Midbrain (tissue), 1 donor: ENCODE measurements at places on chromosomes 4 and X.

GRCh38 chrX:71282514-71283402 lies 677 bp upstream of the NONO start:
- peak; percentile 79 for DNase-seq

GRCh38 chrX:151790481-151791160 lies 56.1 kb downstream of the CNGA2 start:
- DNase-seq: no peak

- no peak for DNase-seq
Observed at GRCh38 chr4:168485156-168485910, 5.0 kb upstream of the DDX60L start.

GRCh38 chrX:76893930-76894329 lies 466.4 kb downstream of the MAGEE1 start:
- no peak for DNase-seq

DNA sequence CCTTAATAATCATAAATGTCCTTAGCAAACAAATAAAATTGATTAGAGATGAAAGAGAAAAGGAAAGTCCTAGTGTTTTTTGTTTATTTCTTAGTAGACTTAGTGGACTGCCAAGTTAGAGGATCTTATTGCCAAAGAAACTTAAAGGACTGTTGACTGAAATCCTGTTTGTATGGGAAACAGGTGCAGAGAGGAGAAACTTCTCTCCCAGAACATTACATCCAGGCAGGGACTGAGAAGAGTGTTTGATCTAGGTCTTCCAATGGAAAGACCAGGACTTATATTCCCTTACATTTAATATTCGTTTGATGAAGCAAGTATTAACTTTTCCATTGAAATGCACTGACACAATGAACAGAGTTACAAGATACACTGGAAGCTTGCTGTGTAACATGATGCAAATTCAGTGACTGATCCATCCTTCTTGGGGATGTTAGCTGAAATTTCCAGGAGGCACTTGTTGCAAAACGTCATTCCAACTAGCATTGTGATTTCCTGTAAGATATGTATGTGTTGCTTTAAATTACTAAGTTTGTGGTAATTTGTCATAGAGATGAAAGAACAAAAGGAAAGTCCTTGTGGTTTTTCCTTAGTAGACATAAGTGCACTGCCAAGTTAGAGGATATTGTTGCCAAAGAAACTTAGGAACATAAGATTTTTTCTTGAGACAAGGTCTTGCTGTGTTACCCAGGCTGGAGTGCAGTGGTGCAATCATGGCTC lies 505.6 kb downstream of the STIM2 start:
- DNase-seq: no peak

GRCh38 chr4:38670109-38670901 lies 6.3 kb downstream of the KLF3 start:
- DNase-seq: no peak

- DNase-seq: no peak
Observed at GRCh38 chr4:82679531-82679930, 117.7 kb upstream of the TMEM150C start.

GRCh38 chr4:170025523-170026252 lies 507 bp downstream of the MFAP3L start:
- DNase-seq: peak; percentile 65

DNA sequence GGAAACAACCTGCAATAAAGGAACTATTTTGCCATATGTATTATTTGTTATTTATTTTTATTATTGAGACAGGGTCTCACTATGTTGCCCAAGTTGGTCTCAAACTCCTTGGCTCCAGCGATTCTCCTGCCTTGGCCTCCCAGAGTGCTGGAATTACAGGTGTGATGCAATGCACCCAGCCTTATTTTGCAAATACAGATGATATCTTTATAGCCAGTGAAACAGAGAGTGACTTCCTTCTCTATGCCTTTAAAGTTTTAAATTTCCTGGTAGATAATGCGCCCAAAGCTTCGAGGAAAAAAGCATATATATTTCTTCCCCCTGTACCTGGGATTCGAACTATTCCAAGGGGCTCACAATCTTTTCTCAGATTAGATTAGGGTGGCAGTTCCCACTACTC lies 601.1 kb upstream of the HTR2C start:
- DNase-seq: no peak

DNA sequence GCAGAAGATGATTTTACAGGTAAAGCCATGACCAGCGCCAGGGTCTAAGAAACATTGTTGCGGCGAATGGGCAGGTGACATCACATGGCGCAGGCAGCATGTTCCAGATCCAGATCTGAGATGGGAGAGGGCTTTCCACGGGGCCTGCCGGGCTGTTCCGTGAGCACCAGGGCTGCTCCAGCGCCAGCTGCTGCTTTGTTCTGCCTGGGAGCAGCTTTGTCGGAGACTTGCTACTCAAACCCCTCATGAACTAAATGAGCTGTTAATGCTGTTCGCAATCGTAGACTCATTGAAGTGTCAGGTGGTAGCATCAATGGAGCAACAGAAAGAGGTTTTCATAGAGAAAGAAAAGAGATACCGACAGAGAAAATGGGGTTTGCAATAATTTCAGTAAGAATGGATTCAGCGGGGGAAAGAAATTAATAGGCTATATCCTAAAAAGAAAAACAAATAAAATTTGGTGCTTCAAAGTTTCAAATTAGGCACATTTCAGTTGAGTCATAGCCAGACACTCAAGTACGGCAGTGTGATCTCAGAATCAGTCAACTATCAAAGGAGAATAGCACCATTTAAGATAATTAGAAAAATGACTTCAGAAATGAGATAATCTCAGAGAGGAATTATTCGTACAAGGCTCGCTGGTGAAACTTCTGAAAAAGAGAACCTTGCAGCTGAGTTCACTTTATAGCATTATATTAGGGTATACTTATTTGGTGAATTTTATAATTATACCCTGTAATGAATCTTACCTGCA lies 23.9 kb downstream of the SORBS2 start:
- no peak for DNase-seq

GRCh38 chr4:153489856-153490558 lies 23.8 kb downstream of the TMEM131L start:
- DNase-seq: no peak

DNA sequence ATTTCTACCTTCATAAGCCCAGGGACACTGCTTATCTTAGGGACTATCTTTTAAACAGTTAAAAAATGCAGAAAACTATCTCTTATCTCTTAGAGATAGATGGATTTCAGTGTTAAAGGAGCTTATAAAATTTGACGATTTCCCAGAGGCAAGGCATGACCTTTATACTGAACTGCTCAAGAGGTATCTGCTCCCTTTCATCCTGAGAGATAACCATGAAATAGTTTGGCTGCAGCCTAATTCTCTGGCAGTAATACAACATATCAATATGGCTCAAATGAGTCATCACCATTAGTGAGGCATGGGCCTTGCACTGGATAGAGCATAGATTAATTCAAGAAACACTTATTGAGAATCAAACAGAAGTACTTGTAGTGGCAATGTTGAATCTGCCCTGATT lies 348.2 kb upstream of the GRIA3 start:
- no peak for DNase-seq

DNA sequence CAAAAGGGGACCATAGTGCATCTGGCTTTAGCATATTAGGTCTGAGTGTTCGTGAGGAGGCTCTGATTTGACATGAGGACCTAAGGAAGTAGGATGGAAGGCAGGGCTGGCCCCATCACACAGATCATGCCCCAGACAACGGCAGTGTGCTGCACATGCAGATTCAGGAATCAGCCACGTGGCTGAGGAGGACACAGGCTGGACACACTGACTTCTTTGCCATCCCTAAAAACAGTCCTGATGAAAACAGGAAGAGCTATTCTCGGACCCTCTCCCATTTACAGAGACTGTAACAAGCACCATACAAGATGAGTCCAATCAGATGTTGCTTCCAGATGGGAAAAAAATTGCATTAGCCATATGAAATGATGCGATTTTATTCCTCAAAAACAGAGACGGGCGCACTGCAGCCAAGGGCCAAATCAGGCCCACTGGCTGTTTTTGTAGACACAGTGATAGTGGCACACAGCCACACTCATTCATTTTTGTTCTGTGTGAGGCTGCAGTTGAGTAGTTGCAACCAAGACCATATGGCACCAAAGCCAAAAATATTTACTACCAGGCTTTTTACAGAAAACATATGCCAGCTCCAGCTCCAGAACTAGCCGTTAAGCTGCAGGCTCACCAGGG lies 41.0 kb downstream of the ACSL1 start:
- DNase-seq: no peak

DNA sequence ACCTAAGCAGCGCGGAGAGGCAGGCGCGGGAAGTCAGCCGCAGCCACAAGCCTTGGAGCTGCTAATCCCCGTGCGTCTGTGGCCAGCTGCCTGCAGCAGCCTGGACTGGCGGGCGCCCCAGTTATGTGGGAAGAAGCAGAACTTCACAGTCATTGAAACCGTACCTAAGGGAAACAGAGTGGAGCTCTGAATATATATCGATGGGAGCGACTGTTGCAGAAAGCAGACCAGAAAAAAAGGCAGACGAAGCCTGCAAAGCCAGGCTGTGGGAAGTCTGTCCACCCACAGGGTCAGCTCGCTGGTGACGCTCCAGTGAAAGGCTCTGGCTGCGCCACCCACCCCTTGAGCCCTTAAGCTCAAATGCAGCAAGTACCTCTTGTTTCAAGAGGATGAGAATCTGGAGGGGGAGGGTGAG lies 24.7 kb downstream of the KCNE5 start:
- no peak for DNase-seq

DNA sequence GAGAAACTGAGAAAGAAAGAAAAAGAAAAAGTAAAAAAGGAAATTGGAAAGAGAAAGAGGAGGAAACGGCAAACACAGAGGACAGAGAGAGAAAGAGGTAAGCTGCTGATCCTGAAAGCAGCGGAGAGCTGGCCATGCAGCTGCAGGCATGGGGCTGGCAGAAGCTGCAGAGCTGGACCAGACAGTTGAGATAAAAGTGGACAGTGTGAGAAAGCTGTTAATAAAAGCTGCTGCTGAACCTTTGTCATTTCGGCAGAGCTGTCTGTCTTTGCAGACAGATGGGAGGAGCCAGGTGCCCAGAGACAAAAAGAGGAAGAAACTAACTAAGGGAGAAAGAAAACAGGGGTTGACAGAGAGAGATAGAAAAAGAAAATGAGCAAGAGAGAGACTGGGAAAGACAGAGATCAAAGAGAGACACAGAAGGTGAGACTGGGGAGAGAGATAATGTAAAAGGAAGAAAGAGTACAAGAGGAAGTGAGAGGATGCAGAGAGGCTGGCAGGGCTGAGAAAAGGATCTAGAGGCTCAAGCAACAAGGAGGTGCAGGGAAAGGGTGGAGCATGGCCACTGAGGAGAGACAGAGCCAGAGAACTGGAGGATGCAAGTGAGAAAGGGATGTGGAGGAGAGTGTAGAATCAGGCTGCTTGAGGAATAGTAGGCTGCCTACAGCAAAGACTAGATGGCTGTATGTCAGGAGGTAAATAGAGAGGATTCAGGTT lies 376.8 kb upstream of the FGF16 start:
- DNase-seq: no peak

DNA sequence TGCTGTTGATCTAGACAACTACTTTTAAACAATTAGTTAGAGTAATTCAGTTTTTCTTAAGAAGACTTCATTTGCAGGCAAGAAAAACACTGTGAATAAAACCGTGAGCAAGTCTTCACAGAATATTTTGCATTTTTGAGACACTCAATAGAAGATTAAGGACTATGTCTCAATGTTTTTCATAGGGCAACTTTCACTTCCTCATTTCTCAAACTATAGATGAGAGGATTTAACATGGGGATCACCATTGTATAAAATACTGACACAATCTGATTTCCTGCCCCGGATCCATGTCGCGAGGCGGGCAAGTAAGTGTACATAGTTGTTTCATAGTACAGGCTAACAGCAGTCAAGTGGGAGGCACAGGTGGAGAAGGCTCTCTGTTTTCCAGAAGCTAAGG lies 108.8 kb upstream of the IGSF1 start:
- no peak for DNase-seq

DNA sequence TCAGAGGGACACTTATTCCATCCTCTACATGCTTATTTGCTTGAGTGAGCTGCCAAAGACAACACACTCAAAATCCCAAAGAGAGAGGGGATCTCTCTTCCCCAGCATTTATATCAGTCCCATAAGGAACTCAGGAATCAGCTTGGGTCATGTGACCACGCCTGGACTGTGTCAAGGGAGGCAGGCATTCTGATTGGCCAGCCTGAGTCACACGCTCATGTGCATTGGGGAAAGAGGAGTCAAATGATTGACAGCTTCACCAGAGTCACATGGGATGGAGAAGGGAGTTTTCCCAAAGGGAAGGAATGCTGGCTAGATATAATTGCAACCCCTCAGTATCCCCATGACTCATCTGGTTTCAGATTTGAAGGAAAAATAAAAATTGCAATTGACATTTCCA lies 49.0 kb downstream of the RWDD4 start:
- DNase-seq: no peak

- DNase-seq: peak; percentile 39
Observed at GRCh38 chr4:119314356-119314755, 7.6 kb downstream of the FABP2 start.

GRCh38 chr4:89193843-89194242 lies 82.5 kb downstream of the TIGD2 start:
- no peak for DNase-seq

DNA sequence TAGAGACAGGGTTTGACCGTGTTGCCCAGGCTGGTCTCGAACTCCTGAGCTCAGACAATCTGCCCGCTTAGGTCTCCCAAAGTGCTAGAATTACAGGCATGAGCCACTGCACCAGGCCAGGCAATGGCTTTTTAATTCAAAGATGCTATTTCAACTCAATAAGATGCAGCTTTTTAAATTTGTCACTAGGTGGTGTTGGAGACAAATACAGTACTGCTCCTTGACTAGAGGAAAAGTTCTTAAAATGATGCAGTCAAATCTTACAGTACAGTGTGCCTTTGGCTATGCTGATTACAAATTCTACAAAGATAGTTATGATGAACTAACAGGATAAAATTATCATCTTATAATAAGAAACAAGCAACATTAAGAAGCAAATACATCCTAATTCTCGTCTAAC lies 441.1 kb downstream of the KCNIP4 start:
- no peak for DNase-seq

DNA sequence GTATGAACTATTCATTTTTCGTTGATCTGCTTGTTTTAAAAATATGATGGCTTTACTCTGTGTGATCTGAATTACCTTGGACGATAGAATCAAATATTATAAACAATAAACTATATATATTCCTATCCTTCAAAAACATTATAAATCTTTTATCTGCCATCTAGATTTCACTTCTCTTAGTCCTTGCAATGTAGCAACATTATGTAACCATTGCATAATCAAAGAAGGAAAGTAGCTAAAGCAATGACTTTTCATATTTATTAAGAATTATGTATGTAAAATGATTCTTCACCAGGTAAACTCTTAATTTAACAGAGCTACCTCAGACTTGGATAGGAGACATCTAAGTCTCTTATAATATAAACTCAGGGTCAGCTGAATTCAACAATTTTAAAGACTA lies 210.5 kb downstream of the ADAMTS3 start:
- DNase-seq: no peak

DNA sequence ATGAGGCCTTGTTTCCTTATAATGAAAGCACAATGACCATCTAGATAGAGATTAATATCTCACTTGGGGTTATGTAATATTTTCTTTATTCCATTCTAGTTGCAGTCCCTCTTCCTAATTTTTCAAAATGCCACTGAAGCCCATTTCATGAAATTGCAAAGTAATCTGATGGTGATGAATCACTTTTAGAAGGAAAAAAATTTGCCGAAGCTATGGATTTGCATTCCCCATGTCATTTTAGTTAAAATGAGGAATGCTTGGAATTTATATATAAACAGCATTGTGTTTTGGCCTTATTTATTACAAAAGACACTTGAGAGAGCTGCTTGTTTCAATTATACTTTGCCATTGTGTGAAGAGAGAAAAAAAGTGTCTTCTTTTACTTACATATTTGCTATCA lies 241.7 kb upstream of the TEX13A start:
- no peak for DNase-seq

- DNase-seq: no peak
Observed at GRCh38 chr4:56755901-56756300, 65.6 kb downstream of the SPINK2 start.
